Right lobe of liver (tissue), 6 donors: ENCODE measurements at places on chromosomes 13 and 19. TPM values are rescaled to one million over a fixed set of nuclear protein-coding genes. Genes with fewer than 3 reads are reported as not detected.

GRCh38 chr19:33175886-33176669 lies 18.1 kb upstream of the LRP3 start:
- H3K4me1 ChIP-seq, result no peaks in the 10 kb centered on the region
- H3K27ac ChIP-seq, result peak overlapping the region; percentile 89
- no peaks in the 10 kb centered on the region for H3K27me3 ChIP-seq
- H3K36me3 ChIP-seq, result no peaks in the 10 kb centered on the region

Gene CDC42EP5
- 2.1 TPM for total RNA-seq

Gene CADM4
- 3.7 TPM for total RNA-seq

DNA sequence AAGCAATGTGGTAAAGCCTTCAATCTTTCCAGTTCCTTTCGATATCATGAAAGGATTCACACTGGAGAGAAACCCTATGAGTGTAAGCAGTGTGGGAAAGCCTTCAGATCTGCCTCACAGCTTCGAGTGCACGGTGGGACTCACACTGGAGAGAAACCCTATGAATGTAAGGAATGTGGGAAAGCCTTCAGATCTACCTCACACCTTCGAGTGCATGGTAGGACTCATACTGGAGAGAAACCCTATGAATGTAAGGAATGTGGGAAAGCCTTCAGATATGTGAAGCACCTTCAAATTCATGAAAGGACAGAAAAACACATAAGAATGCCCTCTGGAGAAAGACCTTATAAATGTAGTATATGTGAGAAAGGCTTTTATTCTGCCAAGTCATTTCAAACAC lies 15.6 kb upstream of the ZNF763 start:
- no peaks in the 10 kb centered on the region for H3K4me1 ChIP-seq
- no peaks in the 10 kb centered on the region for H3K36me3 ChIP-seq
- DNase-seq, result no peak
- H3K4me3 ChIP-seq, result no peak overlapping the region

Gene ZNF134
- 8.9 TPM for total RNA-seq

DNA sequence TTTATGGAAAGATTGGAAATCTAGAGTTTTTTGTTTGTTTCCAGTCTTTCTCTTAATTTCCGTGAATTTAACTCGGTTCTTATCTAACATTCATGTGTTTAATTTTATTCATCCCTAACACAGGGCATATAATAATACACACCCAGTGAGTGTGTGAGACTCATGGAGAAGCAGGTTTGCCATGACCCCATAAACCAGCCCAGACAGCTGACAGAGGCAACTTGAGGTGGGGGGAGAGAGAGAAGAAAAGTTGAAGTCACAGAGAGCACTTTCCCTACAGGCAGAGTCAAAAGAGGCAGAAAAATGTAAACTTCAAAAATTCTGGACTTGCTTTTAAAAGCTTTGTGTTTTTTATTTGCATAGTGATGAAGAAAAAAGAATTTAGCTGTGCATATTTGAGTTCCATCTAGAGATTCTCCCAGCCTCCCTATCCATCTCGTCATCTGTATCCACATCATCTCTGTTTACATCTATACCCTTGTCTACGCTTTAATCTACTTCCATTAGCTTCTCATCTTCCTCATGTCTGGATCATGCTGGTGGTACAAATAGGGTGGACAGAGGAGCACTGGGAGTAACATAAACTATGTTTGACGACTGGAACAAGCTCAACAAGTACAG lies 60.2 kb downstream of the THSD1 start:
- H3K4me1 ChIP-seq, result no peaks in the 10 kb centered on the region
- DNase-seq, result no peak
- no peak overlapping the region for H3K27ac ChIP-seq
- no peak overlapping the region for H3K4me3 ChIP-seq

DNA sequence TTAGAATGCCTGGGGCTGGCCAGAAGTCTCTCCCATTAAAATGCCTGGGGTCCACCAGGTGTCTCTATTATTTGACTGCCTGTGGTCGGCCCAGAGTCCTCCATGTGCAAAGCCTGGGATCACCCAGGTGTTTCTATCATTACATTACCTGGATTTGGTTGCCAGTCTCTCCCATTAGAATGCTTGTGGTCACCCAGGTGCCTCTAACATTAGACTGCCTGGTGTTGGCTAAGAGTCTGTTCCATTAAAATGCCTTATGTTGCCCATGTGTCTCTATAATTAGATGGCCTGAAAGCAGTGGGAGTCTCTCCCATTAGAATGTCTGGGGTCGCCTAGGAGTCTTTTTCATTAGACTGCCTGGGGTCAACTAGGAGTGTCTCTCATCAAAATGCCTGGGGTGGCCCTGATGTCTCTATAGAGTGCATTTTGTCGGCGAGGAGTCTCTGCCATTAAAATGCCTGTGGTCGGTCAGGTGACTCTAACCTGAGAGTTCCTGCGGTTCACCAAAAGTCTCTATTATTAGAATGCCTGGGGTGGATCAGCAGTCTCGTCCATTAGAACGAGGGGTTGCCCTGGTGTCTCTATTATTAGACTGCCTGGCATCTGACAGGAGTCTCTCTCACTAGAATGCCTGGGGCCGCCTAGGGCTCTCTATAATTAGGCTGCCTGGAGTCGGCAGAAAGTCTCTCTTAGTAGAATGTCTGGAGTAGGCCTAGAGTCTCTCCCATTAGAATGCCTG lies 1540.5 kb downstream of the UQCRFS1 start:
- no peaks in the 10 kb centered on the region for H3K27me3 ChIP-seq
- no peak overlapping the region for H3K4me3 ChIP-seq
- no peaks in the 10 kb centered on the region for H3K4me1 ChIP-seq
- no peak for DNase-seq
- no peaks in the 10 kb centered on the region for H3K36me3 ChIP-seq

Gene SHISA2
- not detected for total RNA-seq

- peak; percentile 52 for DNase-seq
- H3K27ac ChIP-seq, result no peak overlapping the region
- H3K4me1 ChIP-seq, result no peaks in the 10 kb centered on the region
- H3K27me3 ChIP-seq, result no peaks in the 10 kb centered on the region
These were observed 1.3 kb upstream of the TEKTIP1 start for GRCh38 chr19:3537438-3538240.

GRCh38 chr19:17326595-17326966 lies 8.1 kb downstream of the ANO8 start:
- H3K4me1 ChIP-seq, result no peaks in the 10 kb centered on the region
- no peaks in the 10 kb centered on the region for H3K27me3 ChIP-seq
- no peak for DNase-seq
- H3K27ac ChIP-seq, result no peak overlapping the region
- no peak overlapping the region for H3K4me3 ChIP-seq

Gene GRK1
- total RNA-seq, result not detected

- no peak overlapping the region for H3K4me3 ChIP-seq
- no peak overlapping the region for H3K27ac ChIP-seq
- no peaks in the 10 kb centered on the region for H3K27me3 ChIP-seq
- DNase-seq, result no peak
These were observed 216.0 kb downstream of the DNAJC15 start for GRCh38 chr13:43239275-43239840.

DNA sequence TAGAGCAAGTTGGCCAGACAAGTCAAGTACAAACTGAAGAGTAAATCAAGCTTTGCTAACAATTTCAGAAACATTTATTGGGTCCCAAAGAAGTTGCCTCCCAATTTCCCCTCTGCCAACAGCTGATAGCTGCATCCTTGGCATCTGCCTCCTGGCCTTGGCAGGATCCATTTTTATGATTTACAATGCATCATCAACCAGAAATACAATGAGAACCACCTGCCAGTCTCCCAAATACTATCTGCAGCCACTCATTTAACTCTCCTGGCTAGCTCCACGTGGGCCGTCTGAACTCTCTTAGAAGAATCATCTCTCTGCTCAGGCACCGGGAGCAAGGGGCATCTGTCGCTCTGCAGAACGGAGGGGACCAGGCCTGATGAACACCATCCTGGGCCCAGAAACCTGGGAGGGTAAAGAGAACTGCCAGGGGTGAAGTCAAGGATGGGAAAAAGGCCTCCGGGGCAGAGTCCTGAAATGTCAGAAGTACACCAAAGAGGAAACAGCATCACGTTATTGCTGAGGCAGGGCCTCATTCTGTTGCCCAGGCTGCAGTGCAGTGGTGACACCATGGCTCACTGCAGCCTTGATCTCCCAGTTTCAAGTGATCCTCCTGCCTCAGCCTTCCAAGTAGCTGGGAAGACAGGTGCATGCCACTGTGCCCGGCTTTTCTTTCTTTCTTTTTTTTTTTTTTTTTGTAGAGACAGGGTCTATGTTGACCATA lies 2.6 kb downstream of the LONP1 start:
- H3K27ac ChIP-seq, result no peak overlapping the region
- no peak overlapping the region for H3K4me3 ChIP-seq
- H3K27me3 ChIP-seq, result no peaks in the 10 kb centered on the region
- H3K4me1 ChIP-seq, result peaks cover 3% of the 10 kb centered on the region

DNA sequence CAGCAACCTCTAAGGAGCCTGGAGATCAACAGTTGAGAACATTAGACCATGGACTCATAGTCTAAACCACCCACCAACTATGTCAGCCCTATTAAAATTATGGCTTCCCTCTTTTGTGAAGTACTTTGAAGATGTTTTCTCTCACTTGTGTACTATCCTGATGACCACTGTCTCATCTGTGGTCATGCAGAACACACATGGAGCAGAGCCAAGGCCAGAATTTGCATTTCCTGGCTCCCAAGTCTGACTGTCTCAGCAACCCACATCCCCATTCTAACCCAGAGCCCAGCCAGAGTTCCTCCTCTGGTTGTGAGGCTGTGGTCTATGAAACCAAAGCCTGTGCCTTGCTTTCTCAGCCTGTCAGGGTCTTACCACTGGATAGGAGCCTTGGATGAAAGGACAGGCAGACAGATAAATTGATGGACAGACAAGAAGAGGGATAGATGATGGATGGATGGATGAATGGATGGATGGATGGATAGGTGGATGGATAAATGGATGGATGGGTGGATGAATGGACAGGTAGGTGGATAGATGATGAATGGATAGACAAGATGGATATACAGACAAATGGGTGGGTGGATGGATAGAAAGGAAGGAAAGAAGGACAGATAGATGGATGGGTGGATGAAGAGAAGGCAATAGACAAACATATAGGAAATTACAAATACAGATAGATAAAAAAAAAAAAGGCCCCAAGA lies 35.4 kb downstream of the ZNF557 start:
- no peak overlapping the region for H3K27ac ChIP-seq
- no peaks in the 10 kb centered on the region for H3K27me3 ChIP-seq
- no peak for DNase-seq
- H3K36me3 ChIP-seq, result no peaks in the 10 kb centered on the region
- H3K4me3 ChIP-seq, result no peak overlapping the region

- no peaks in the 10 kb centered on the region for H3K36me3 ChIP-seq
- H3K4me3 ChIP-seq, result no peak overlapping the region
- DNase-seq, result no peak
- no peaks in the 10 kb centered on the region for H3K4me1 ChIP-seq
- H3K27ac ChIP-seq, result no peak overlapping the region
- no peaks in the 10 kb centered on the region for H3K27me3 ChIP-seq
These were observed 443.9 kb downstream of the FGF9 start for GRCh38 chr13:22114630-22115311.

DNA sequence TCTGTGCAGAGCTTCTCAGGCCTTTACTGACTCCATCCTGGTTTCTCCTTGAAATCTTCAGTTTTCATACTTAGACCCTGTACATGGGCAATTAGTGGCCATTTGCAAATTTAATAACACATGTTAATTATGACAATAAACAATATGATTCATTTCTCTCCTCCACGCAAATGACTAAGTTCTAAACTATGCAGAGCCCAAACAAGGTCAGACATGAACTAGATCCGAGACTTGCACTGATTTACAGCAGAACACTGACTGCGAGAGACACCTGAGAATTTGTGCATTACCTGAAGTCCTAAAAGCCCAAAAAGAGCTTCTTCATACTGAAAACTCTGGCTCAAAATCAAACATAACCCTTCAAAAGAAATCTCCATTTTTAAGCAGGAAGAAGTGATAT lies 521.8 kb downstream of the MYO16 start:
- no peaks in the 10 kb centered on the region for H3K4me1 ChIP-seq
- H3K27me3 ChIP-seq, result no peaks in the 10 kb centered on the region
- no peak overlapping the region for H3K27ac ChIP-seq
- H3K36me3 ChIP-seq, result no peaks in the 10 kb centered on the region
- no peak overlapping the region for H3K4me3 ChIP-seq

Gene ZNF579
- total RNA-seq, result 2.9 TPM

- no peaks in the 10 kb centered on the region for H3K36me3 ChIP-seq
- no peak overlapping the region for H3K27ac ChIP-seq
- DNase-seq, result peak; percentile 73
- H3K4me1 ChIP-seq, result peaks cover 8% of the 10 kb centered on the region
These were observed 45.9 kb upstream of the ATP11A start for GRCh38 chr13:112643759-112644459.

DNA sequence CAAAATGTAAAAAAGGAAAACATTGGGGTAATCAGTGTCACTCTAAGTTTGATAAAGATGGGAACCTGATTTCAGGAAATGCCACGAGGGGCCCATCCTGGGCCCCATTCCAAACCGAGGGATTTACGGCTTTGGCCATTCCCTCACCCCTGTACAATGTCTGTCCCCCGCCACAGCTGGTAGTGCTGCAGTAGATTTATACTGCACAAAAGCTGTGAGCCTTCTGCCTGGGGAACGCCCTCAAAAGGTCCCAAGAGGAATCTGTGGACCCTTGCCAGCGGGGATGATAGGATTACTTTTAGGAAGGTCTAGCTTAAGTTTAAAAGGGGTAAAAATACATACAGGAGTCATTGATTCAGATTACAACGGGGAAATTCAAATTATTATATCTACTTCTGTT lies 173.4 kb upstream of the SGCG start:
- no peaks in the 10 kb centered on the region for H3K36me3 ChIP-seq
- DNase-seq, result no peak
- no peaks in the 10 kb centered on the region for H3K27me3 ChIP-seq
- H3K4me3 ChIP-seq, result no peak overlapping the region

DNA sequence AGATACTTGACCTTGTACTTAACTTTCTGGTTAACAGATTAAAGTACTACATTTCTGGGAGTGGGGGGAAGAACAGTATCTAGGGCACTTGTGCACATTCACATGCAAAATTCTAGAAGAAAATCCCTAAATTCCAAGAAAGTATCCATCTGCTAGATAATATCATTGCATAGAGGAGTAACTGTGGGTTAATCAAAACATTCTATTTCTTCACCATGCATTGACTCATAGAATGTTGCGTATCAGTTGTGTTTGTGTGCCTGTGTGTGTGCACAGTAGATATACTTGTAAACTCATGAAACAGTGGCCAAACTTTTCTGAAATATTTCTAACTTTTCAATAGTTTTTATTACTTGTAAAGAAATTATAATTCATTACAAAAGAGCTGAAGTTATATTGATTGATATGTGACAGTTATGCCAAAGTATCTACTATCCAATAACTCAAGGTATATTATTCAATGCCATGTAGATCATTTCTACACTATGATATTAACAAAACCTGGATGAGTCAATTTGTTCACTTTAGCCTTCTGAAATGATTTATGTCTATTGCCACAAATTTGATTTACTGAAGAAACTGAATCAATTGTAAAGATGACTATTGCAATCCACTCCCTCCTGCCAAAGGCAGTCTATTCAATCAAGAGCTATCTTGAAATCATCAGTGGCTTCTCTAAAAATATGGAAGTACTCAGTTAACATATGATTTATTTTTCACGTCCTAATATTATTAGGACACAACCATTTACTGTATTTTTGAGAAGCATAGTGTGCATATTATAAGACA lies 756.7 kb upstream of the ARGLU1 start:
- DNase-seq, result no peak
- no peaks in the 10 kb centered on the region for H3K36me3 ChIP-seq
- H3K4me3 ChIP-seq, result no peak overlapping the region

Gene KLF1
- total RNA-seq, result not detected

Gene SPINT2
- total RNA-seq, result 4.3 TPM

Gene CEACAM4
- 0.63 TPM for total RNA-seq

Gene RAB3A
- total RNA-seq, result 0.81 TPM

GRCh38 chr13:66546534-66547379 lies 683.4 kb downstream of the PCDH9 start:
- no peak for DNase-seq
- H3K36me3 ChIP-seq, result no peaks in the 10 kb centered on the region
- no peaks in the 10 kb centered on the region for H3K4me1 ChIP-seq
- H3K27me3 ChIP-seq, result no peaks in the 10 kb centered on the region
- no peak overlapping the region for H3K4me3 ChIP-seq
- H3K27ac ChIP-seq, result no peak overlapping the region
